ENCODE measurements at places on chromosomes 11 and 22. TPM values are rescaled to one million over a fixed set of nuclear protein-coding genes. Genes with fewer than 3 reads are reported as not detected.

- no peaks in the 10 kb centered on the region for H3K4me1 ChIP-seq
- DNase-seq = no peak
- no peak overlapping the region for H3K27ac ChIP-seq
- no peaks in the 10 kb centered on the region for H3K36me3 ChIP-seq
- no peaks in the 10 kb centered on the region for H3K27me3 ChIP-seq
Measured at GRCh38 chr11:5247472-5248192, 2.0 kb downstream of the HBG1 start.

DNA sequence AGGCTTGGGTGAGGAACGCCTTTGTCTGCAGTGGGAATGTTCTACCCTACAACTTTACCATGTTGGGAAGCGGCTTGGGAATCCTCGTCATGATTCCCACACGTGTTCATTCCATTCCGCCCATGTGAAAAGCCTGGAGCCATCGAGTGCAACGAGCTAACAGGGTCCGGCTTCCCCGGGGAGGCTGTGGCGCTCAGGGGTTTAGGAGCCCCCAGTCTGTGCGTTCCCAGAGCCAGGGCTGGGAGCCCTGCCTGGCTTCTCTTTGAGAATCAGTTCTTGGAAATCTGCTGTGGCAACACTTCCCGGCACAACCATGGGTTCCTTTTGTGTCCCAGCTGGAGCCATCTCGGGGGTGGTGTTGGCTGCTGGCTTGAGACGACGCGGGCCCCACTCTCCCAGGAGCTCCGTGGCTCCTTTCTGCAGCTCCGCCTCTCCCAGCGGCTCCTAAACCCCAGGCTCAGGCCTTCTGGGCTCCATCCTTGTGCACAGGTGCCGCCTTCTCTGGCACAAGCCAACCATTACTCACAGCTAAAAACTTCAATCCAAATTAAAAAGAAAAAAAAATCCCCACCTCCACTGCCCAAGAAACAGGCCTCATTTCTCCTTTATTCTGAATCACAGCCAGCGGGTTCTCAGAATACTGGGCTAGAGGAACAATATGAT is 18.7 kb upstream of the PPFIA1 start:
- no peaks in the 10 kb centered on the region for H3K36me3 ChIP-seq
- no peaks in the 10 kb centered on the region for H3K27me3 ChIP-seq
- peak; percentile 28 for DNase-seq
- H3K4me3 ChIP-seq = no peak overlapping the region
- H3K4me1 ChIP-seq = peaks cover 7% of the 10 kb centered on the region
- H3K27ac ChIP-seq = no peak overlapping the region

DNA sequence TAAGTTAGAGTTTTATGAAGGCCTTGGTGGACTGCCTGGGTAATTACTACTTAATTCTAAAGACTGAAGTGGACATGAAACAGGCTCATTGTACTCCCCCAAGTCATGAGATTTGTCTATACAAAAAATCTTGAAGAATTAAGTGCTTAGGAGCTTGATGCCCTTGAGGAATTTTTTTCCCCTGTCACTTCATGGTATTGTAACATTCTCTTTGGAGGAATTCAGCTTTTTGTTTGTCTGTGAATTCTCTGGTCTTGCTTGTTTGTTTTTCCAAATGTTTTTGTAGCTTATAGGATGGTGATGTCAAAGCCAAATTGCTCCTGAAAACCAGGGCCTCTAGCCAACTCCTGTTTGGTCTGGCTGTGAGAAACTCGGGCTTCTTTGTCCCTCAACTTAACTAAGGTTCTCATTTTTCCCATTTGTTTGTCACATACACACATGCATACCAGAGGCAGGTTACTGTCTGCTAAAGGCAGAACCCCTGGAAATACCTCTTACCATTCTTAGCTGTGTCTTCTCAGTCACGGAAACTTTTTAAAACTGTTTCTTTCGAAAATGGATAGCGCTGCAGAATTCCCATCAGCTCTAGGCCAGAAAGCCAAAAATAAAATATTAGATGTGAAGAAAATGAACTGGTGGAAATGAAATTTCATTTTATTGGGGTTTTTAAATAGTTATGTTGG is 66.9 kb downstream of the AMOTL1 start:
- peaks cover 33% of the 10 kb centered on the region for H3K36me3 ChIP-seq
- H3K4me3 ChIP-seq = no peak overlapping the region
- no peaks in the 10 kb centered on the region for H3K27me3 ChIP-seq
- no peaks in the 10 kb centered on the region for H3K4me1 ChIP-seq
- DNase-seq = no peak
- no peak overlapping the region for H3K27ac ChIP-seq

DNA sequence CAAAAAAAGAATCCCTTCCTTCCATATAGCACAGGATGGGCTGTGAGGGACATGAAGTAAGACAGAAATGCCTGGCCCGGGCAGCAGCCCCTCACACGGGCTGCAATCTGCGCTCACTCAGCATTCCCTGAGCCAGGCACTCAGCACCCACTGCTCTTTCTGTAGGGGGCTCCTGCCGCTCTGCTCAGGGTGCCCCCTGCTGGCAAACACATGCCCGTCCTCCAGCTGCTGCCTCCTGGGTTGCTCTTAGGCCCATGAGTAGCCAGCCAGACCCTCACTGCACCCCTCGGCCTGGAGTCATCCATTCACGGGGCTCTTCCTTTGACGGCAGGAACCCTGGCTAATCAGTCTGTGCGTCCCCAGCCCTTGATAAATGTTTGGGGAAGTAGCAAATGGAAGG is 6.9 kb downstream of the MCAT start:
- peaks cover 52% of the 10 kb centered on the region for H3K36me3 ChIP-seq
- peak; percentile 63 for DNase-seq
- no peaks in the 10 kb centered on the region for H3K27me3 ChIP-seq
- H3K4me1 ChIP-seq = no peaks in the 10 kb centered on the region
- H3K4me3 ChIP-seq = no peak overlapping the region

- no peaks in the 10 kb centered on the region for H3K36me3 ChIP-seq
- H3K4me1 ChIP-seq = no peaks in the 10 kb centered on the region
- DNase-seq = no peak
- H3K27ac ChIP-seq = no peak overlapping the region
- no peaks in the 10 kb centered on the region for H3K27me3 ChIP-seq
- H3K4me3 ChIP-seq = no peak overlapping the region
Measured at GRCh38 chr11:12224537-12224893, 114.1 kb downstream of the MICAL2 start.

- H3K4me1 ChIP-seq = no peaks in the 10 kb centered on the region
- H3K27ac ChIP-seq = no peak overlapping the region
- DNase-seq = no peak
- H3K27me3 ChIP-seq = peaks cover 10% of the 10 kb centered on the region
- H3K4me3 ChIP-seq = no peak overlapping the region
Measured at GRCh38 chr22:48015701-48016100, 1253.3 kb downstream of the TBC1D22A start.

GRCh38 chr22:39219071-39220039 is 25.4 kb downstream of the PDGFB start:
- peaks cover 27% of the 10 kb centered on the region for H3K4me1 ChIP-seq
- H3K4me3 ChIP-seq = no peak overlapping the region
- H3K27me3 ChIP-seq = no peaks in the 10 kb centered on the region
- no peak overlapping the region for H3K27ac ChIP-seq

- no peak for DNase-seq
- no peaks in the 10 kb centered on the region for H3K27me3 ChIP-seq
- H3K36me3 ChIP-seq = 0 out of 2 replicates have a peak, but pooled peaks cover 2% of the 10 kb centered on the region
- H3K4me1 ChIP-seq = peaks cover 41% of the 10 kb centered on the region
Measured at GRCh38 chr11:35215945-35216344, 77.0 kb downstream of the CD44 start.

DNA sequence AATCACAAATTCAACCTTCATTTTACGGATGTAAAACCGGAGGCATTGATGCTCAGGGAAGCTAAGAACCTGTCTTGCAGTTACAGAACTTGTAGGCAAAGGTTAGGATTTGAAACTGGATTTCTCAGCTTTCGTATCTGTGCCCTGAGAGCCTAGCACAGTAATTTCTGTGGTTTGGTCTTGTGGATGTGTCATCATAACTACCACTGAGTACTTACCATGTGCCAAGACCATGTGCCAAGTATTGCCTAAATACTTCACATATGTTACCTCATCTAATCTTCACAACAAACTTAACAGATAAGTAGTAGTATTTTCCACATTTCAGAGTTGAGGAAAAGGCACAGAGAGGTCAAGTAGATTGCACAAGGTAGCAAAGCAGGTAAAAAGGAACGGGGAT is 140.7 kb downstream of the NXPE2 start:
- peaks cover 21% of the 10 kb centered on the region for H3K4me1 ChIP-seq
- no peak overlapping the region for H3K27ac ChIP-seq
- peaks cover 5% of the 10 kb centered on the region for H3K36me3 ChIP-seq
- H3K27me3 ChIP-seq = peaks cover 11% of the 10 kb centered on the region
- no peak for DNase-seq
- no peak overlapping the region for H3K4me3 ChIP-seq

The DNAJB7 gene
- not detected for total RNA-seq

The TRIM6 gene
- total RNA-seq = 30.2 TPM

The OR56A1 gene
- total RNA-seq = 0.35 TPM

The TRIM34 gene
- total RNA-seq = 0.66 TPM

Data from WTC11 (cell line).